ENCODE measurements at places on chromosomes 4 and X. TPM values are rescaled to one million over a fixed set of nuclear protein-coding genes. Genes with fewer than 3 reads are reported as not detected.

The NOX1 gene
- 0.36 TPM for total RNA-seq

DNA sequence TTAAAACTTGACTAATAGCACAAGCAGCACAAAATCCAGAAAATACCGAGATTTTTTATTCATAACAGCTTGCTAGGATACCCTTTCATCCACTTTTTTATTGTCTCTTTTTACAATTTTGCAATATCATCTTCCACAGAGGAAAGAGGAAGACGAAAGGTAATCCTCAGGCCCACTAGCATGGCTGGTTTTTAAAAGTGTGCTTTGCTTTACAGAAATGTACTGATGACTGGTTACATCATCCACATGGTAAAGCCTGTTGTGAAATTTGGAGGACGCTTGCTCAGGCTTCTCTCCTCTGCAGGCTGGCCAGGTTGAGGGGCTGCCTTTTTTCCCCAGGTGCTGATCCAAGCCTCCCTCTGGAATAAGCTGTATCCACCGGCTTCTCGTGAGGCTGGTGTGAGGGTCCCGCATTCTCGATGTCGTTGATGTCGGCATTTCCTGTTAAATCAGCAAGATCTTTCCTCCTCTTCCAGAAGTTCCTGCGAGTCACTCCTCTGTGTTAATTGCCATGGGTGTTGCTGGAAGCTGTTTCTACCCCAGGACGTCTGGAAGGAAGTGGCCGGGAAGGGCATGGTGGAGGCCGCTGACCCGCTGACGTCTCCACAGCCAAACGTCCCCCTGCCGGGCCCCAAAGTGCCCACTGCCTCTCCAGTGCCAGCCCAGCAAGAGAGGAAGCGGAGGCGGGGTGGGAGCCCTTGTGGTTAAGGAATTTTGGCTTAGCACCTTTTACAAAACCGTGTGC is 5.8 kb upstream of the DGKQ start:
- no peaks in the 10 kb centered on the region for H3K27me3 ChIP-seq
- H3K36me3 ChIP-seq, result no peaks in the 10 kb centered on the region
- H3K4me1 ChIP-seq, result no peaks in the 10 kb centered on the region

DNA sequence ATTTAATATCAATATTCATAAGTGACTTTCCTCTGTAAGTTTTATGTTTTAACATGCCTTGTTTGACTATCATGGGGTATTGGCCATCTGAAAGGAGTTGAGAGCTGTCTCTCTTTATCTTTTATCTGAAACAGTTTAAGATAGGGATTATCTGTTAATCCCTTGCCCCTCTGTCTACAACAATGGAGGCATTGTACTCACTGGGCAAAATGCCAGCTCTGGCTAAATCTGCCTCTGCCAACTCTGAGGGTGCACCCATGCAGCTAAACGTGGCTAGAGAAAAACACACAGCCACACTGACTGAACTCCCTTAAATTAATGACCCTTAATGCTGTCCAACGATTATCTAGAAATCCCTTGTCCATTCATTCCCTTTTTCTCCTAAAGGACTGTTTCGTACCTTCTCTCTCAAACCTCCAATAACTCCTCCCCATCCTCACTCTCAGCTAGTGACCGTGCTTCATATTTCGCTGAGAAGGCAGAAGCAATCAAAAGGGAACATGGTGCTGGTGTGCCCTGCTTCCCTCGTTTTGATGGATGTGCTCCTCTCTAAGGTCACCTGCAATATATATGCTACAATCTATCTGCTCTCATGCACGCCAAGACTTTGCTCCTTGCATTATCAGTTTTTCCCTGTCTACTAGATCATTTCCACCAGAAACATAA is 10.3 kb downstream of the PHKA2 start:
- no peak for DNase-seq
- H3K4me3 ChIP-seq, result no peak overlapping the region
- no peak overlapping the region for H3K27ac ChIP-seq
- H3K36me3 ChIP-seq, result no peaks in the 10 kb centered on the region
- no peaks in the 10 kb centered on the region for H3K4me1 ChIP-seq

GRCh38 chr4:54063737-54064316 is 578 bp downstream of the CHIC2 start:
- peak; percentile 76 for DNase-seq
- peaks cover 42% of the 10 kb centered on the region for H3K4me1 ChIP-seq

DNA sequence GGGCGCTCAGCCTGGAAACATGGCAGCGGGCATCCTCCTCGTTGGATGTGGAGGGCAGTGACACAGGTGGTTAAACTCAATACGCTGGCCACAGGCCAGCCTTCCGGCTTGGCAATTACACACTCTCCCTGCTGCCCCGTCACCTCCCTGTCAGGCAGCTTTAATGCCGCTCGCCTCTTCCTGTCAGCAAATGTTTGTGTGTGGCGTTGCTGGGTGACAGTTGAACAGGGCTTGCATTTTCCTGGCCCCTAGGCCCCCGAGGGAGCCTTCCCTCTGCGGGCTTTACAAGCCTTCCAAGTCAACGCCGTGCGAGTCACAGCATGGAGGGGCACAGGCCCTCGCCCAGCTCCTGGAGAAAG is 620.0 kb downstream of the BCOR start:
- H3K27me3 ChIP-seq, result no peaks in the 10 kb centered on the region
- no peak overlapping the region for H3K4me3 ChIP-seq
- no peak for DNase-seq
- no peaks in the 10 kb centered on the region for H3K4me1 ChIP-seq
- H3K27ac ChIP-seq, result no peak overlapping the region

DNA sequence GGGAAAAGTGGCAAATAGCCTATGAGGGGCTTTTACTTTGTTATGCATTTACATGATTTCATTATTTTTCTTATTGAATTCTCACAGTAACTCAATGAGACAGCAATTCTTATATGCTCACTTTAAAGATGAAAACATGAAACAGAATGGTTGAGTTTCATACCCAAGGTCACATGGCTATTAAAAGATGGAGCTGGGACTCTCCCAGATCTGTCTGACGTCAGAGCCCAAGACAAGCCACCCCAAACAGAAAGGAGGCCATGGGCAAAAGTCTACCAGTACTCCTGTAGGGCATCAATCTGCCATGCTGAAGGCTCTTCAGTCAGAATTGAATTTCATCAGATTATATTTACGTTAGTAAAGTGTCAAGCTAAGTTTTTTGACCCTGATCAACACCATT is 13.2 kb downstream of the HSD17B11 start:
- H3K36me3 ChIP-seq, result peaks cover 44% of the 10 kb centered on the region
- no peak overlapping the region for H3K4me3 ChIP-seq
- no peak overlapping the region for H3K27ac ChIP-seq

GRCh38 chr4:155639704-155640523 is 26.7 kb upstream of the GUCY1A1 start:
- no peak overlapping the region for H3K27ac ChIP-seq
- H3K4me1 ChIP-seq, result peaks cover 4% of the 10 kb centered on the region
- H3K4me3 ChIP-seq, result no peak overlapping the region
- H3K36me3 ChIP-seq, result no peaks in the 10 kb centered on the region
- DNase-seq, result no peak
- no peaks in the 10 kb centered on the region for H3K27me3 ChIP-seq

The CCDC110 gene
- 5.5 TPM for total RNA-seq

GRCh38 chr4:15457406-15458201 is 12.1 kb upstream of the CC2D2A start:
- peaks cover 13% of the 10 kb centered on the region for H3K4me1 ChIP-seq
- H3K27me3 ChIP-seq, result no peaks in the 10 kb centered on the region
- H3K4me3 ChIP-seq, result no peak overlapping the region
- no peaks in the 10 kb centered on the region for H3K36me3 ChIP-seq
- DNase-seq, result no peak
- peak overlapping the region; percentile 38 for H3K27ac ChIP-seq

DNA sequence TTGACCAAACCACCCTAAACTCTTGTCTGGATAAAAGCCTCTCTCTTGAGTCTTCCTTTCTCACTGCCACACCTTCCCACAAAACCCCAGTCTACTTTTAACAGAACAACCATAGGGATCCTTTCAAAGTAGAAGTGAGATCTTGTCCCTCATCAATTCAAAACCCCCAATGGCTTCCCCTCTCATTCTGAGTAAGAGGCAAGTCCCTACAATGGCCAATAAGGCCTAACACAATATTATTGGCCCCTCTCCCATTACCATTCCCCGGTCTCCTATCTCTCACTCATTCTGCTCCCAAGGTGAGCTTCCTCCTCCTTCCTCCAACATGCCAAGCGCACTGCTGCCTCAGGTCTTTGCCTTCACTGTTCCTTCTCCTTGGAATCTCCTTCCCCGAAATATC is 57.1 kb downstream of the REELD1 start:
- no peak overlapping the region for H3K27ac ChIP-seq
- no peaks in the 10 kb centered on the region for H3K27me3 ChIP-seq
- DNase-seq, result no peak
- no peak overlapping the region for H3K4me3 ChIP-seq

The MTNR1A gene
- not detected for total RNA-seq

The STARD8 gene
- total RNA-seq, result 5.3 TPM

All from sigmoid colon (tissue), 7 donors.